ENCODE measurements at places on chromosomes 13 and 19. TPM values are rescaled to one million over a fixed set of nuclear protein-coding genes. Genes with fewer than 3 reads are reported as not detected.

The LILRA6 gene
- total RNA-seq, result not detected

GRCh38 chr13:65860306-65860705 is 1369.8 kb downstream of the PCDH9 start:
- DNase-seq, result no peak
- no peak overlapping the region for H3K4me3 ChIP-seq
- no peaks in the 10 kb centered on the region for H3K4me1 ChIP-seq
- H3K36me3 ChIP-seq, result no peaks in the 10 kb centered on the region

The LIM2 gene
- total RNA-seq, result not detected

The SIAH3 gene
- not detected for total RNA-seq

DNA sequence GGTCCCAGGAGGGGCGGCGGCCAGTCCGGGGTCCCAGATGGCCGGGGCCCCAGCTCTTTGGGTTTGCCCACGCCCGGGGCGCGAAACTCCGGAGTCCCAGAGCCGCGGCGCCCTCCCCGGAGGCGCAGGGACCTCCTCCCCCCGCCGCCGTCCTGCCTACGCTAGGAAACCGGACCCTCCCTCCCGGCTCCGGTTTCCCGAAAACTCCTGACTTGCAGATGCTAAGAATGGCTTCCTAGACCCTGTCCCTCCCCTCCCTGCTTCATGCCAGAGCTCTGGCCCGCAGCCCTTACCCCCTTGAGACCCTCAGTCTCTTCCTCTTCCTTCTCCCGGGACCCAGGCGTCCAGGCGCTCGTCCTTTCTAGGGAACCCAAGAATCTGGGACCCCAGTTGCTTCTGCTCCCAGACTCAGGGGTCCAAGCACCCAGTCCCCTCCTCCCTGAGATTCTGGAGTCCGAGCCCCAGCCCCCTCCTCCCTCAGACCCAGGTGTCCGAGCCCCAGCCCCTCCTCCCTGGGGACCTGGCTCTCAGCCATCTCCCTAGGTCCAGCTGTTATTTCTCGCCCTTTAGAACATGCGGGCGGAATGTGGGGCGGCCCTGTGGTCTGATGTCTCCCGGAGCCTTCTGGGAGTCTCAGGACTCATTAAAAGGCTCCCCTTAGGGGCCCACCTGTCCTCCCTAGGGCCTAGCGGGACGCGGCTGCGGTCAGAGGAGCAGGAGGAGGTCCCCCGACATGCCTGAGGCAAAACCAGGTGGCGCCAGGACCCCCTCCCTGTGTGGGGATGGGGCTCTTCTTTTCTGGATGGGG is at the start of gene MYBPC2:
Gene MYBPC2, plus strand, starts transcription at position 672 of the 808 bp plus-strand sequence. Its CDS starts 62 bp downstream, at position 734.
- no peak within 1 kb of the TSS for H3K27ac ChIP-seq
- H3K4me1 ChIP-seq, result no peaks in the 10 kb centered on the region
- DNase-seq, result no peak
- peak within 1 kb of the TSS; percentile 57 for H3K4me3 ChIP-seq

DNA sequence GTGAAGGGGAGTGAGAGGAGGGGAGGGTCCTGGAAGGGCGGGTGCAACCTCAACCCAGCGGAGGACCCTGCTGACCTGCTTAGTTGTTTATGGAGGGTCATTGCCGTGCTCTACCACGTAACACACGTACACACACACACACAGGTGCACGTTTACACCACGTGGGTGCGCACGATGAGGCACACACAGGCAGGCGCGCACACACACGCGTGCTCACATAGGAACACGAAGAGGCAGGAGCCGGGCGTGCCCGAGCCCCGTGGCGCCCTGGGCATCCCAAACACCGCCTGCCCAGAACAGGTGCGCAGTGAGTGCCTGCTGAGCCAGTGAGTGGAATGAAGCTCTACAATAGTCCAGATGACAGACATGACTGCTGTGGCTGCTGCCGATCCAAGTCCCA is 11.2 kb upstream of the MADCAM1 start:
- H3K27me3 ChIP-seq, result no peaks in the 10 kb centered on the region
- no peak for DNase-seq

GRCh38 chr13:30375265-30375835 is 46.9 kb upstream of the UBE2L5 start:
- H3K4me3 ChIP-seq, result no peak overlapping the region
- no peak overlapping the region for H3K27ac ChIP-seq
- no peaks in the 10 kb centered on the region for H3K36me3 ChIP-seq
- H3K4me1 ChIP-seq, result peaks cover 15% of the 10 kb centered on the region
- no peaks in the 10 kb centered on the region for H3K27me3 ChIP-seq

- no peaks in the 10 kb centered on the region for H3K27me3 ChIP-seq
- H3K4me3 ChIP-seq, result no peak overlapping the region
- no peaks in the 10 kb centered on the region for H3K36me3 ChIP-seq
- H3K27ac ChIP-seq, result peak overlapping the region; percentile 95
Observed at GRCh38 chr13:44363631-44364344, 9.8 kb upstream of the SERP2 start.

The DAND5 gene
- 1.1 TPM for total RNA-seq

Measured in PC-3 (cell line).